ENCODE measurements at places on chromosomes 7 and 10. TPM values are rescaled to one million over a fixed set of nuclear protein-coding genes. Genes with fewer than 3 reads are reported as not detected.

The ITPRID1 gene
- 2.1 TPM for polyA plus RNA-seq

DNA sequence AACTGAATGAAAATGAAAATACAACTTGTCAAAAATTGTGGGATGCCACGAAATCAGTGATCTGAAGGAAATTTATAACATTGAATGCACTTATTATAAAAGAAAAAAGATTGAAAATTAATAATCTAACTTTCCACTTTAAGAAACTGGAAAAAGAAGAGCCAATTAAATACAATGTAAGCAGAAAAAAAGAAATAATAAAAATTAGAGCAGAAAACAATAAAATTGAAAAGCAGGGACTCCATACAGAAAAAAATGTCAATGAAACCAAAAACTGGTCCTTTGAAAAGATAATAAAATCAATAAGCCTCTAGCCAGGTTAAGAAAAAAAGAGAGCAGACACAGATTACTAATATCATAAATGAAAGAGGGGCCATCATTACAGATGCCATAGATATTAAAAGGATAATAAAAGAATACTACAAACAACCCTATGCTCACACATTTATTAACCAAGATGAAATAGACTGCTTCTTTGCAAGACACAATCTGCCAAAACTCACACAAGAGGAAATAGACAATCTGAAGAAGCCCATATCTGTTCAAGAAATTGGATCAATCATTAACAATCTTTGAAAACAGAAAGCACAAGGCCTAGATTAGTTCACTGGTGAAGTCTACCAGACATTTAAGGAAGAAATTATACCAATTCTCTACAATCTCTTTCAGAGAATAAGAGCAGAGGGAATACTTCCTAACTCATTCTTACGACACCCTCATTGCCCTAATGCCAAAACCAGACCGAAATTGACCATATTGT lies 233.8 kb upstream of the NEBL start:
- DNase-seq: no peak
- no peak overlapping the region for H3K27ac ChIP-seq
- no peaks in the 10 kb centered on the region for H3K4me1 ChIP-seq
- no peak overlapping the region for H3K4me3 ChIP-seq
- H3K36me3 ChIP-seq: no peaks in the 10 kb centered on the region
- H3K27me3 ChIP-seq: no peaks in the 10 kb centered on the region

DNA sequence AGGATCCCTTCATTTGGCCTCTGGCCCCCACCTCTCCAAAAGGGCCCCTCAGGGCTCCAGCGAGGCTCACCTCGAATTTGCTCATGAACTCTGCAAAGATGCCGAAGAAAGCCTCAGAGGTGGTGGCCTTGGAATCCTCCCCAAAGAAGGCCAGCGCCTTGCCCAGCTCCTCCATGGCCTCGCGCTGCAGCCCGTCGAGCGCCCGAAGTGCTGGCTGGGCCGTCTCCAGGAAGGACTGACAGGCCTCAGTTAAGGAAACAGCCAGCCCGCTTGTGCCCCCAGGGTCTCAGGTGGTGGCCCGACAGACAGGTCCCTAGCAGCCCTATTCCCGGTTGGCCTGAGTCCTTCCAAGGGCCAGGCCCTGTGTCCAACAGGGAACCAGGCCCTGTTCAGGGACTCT lies 50.2 kb upstream of the DAGLB start:
- no peak overlapping the region for H3K27ac ChIP-seq
- no peaks in the 10 kb centered on the region for H3K4me1 ChIP-seq
- no peaks in the 10 kb centered on the region for H3K27me3 ChIP-seq
- DNase-seq: no peak

- H3K27me3 ChIP-seq: no peaks in the 10 kb centered on the region
- H3K36me3 ChIP-seq: no peaks in the 10 kb centered on the region
- no peak overlapping the region for H3K4me3 ChIP-seq
Measured at GRCh38 chr7:43756368-43757072, 2.0 kb upstream of the BLVRA start.

- H3K27ac ChIP-seq: no peak overlapping the region
- no peak for DNase-seq
- H3K4me3 ChIP-seq: no peak overlapping the region
- H3K36me3 ChIP-seq: no peaks in the 10 kb centered on the region
- H3K27me3 ChIP-seq: no peaks in the 10 kb centered on the region
Measured at GRCh38 chr10:12549297-12549696, 199.9 kb downstream of the CAMK1D start.

DNA sequence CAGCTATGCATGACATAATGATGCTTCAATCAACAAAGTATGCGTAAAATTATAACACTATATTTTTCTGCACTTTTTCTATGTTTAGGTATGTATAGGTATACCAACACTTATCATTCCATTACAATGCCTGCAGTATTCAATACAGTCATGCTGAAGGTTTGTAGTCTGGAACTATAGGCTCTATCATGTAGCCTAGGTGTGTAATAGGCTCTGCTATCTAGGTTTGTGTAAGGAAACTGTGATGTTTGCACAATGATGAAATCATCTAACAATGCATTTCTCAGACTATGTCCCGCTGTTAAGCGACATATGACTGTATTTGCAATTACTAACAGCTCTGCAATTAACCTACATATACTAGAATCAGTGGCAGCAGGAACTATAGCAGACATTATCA lies 1447.5 kb downstream of the GATA3 start:
- H3K36me3 ChIP-seq: no peaks in the 10 kb centered on the region
- no peak overlapping the region for H3K4me3 ChIP-seq
- H3K27ac ChIP-seq: no peak overlapping the region
- H3K4me1 ChIP-seq: no peaks in the 10 kb centered on the region
- H3K27me3 ChIP-seq: no peaks in the 10 kb centered on the region
- DNase-seq: no peak

DNA sequence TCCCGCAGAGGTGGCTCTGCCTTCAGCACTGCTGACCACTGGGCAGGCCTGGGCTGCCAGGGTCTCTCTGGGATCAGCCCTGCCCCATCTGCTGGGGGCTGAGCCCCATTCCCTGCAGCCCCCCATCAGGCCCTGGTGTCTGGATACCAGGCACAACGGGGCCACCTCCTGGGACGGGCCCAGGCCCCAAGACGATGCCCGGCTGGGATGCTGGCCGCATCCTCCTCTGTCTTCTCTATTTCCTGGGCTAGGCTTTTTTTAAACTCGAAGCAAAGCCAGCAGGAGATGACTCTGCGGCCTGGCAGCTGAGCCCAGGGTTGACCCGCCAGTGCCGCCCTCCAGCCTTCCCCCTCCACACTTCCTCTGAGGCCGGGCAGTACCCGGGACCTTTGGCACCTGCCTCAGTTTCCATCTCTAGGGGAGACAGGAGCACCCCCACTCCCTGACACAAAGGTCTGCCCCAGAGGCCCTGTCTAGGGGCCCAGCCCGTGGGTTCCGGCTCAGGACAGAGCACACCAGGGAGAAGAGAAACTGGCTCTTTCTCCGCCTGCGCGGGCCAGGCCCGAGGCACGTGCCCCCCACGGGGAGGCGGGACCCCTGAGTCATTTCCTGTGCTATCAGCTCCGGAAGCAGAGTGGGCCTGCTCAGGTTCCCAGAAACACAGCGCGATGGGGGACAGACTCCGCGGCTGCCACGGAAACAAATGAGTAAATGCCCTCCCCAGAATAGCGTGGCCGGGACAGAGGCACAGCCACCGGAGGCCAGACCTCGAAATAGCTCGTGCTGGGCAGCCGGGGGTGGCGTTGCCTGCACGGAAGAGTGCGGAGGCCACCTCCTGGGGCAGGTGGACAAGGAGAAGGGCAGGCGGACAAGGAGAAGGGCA lies 84.6 kb upstream of the PDGFA start:
- no peaks in the 10 kb centered on the region for H3K36me3 ChIP-seq
- H3K4me3 ChIP-seq: no peak overlapping the region
- peak; percentile 51 for DNase-seq

Data from testis (tissue), 5 donors.